ENCODE measurements at places on chromosomes 6 and 20.

- no peak for DNase-seq
Measured at GRCh38 chr6:12260458-12261093, 29.6 kb upstream of the EDN1 start.

DNA sequence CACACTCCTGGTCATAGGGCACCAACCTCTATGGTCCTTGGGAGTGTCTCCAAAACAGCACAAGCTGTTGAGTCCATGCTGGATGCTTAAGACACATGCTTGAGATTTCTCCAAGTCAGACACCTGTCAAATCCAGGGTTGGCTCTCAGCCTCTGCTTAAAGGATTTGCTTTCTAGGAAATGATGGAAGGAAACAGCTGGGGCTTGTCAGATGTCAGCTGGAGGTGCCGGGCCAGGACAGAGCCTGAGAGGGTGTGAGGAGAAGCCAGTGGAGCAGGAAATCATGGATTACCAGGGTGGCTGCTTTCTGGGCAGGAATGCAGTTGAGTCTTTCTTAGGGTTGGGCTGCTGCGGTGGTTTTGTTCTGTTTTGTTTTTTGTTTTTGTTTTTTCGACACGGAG lies 83.0 kb upstream of the FAM184A start:
- DNase-seq, result no peak

DNA sequence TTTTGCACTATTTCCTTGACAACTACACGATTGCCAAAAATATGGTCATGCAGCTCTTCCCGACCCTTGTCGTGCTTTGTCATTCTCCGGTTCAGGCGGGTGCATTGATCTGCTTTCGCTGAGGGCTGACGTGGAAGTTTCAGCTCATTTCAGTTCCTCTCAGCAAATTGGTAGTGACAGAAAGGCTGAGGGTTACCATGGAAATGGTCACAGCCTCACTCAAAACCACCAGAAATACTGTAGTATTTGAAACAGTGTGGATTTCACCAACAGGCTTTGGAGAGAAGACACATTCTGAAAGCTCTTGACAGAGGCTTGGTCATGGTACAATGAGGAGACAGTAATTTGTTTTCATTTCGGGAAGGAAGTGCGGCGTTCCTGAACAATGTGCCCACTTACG lies 99.7 kb upstream of the EXOC2 start:
- no peak for DNase-seq

- no peak for DNase-seq
Measured at GRCh38 chr6:16432075-16433032, 194.0 kb downstream of the GMPR start.

- no peak for DNase-seq
Measured at GRCh38 chr6:42989923-42990322, 5.6 kb downstream of the PPP2R5D start.

GRCh38 chr6:163539101-163539762 lies 124.7 kb downstream of the QKI start:
- DNase-seq, result no peak

DNA sequence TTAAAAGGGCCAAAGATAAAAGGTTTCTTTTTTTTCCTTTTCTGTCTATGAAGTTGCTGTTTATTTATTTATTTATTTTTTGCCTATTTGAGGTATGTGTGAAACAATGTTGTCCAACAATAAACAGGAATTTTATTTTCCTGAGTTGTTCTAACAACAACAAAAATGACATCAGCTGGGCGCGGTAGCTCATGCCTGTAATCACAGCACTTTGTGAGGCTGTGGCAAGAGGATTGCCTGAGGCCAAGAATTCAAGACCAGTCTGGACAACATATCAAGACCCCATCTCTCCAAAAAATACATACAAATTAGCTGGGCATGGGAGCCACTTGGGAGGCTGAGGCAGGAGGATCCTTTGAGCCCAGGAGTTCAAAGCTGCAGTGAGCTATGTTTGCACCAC lies 44.1 kb downstream of the MGME1 start:
- no peak for DNase-seq

- no peak for DNase-seq
Measured at GRCh38 chr6:1346101-1346500, 34.2 kb downstream of the FOXQ1 start.

- no peak for DNase-seq
Measured at GRCh38 chr20:62448038-62448437, 20.7 kb upstream of the RBBP8NL start.

GRCh38 chr6:49849213-49849907 lies 17.0 kb downstream of the CRISP1 start:
- peak; percentile 72 for DNase-seq

GRCh38 chr20:36645998-36646397 lies at the start of gene SLA2:
Gene SLA2, minus strand, starts transcription at chr20:36646196. Its CDS starts 4,861 bp downstream, at chr20:36641335.
- DNase-seq, result no peak

- DNase-seq, result no peak
Measured at GRCh38 chr6:132198896-132199295, 202.4 kb downstream of the MOXD1 start.

- peak; percentile 31 for DNase-seq
Measured at GRCh38 chr6:42251911-42252637, 34.4 kb upstream of the MRPS10 start.

- peak; percentile 77 for DNase-seq
Measured at GRCh38 chr6:27608916-27609883, 136.3 kb upstream of the ZNF184 start.

DNA sequence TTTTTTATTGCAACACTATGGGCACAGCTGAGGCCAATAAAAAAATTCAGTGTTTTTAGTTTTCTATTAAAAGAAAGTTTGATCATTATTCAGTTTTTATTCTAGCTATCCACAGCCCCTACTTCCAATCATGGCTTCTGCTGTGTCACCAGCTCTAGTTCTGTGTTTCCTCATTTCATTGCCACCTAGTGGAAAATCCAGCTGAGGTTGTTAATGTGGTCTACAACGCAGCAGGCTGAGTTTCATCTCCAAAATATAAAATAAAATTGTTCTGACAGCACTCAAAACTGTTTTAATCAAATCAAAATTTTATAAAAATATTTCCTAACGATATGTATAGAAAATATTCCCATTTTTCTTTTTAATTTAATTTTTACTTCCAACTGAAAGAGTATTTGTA lies 13.6 kb downstream of the COL9A1 start:
- no peak for DNase-seq

- no peak for DNase-seq
Measured at GRCh38 chr20:51811042-51811355, 8.7 kb upstream of the SALL4 start.

GRCh38 chr6:164924674-164925073 lies 384.7 kb downstream of the C6orf118 start:
- DNase-seq, result no peak

- DNase-seq, result no peak
Measured at GRCh38 chr6:158399040-158399700, 86.9 kb downstream of the TULP4 start.

Data from H4 (cell line).